ENCODE measurements at places on chromosomes 3 and 15.
A peak's percentile ranks its signal among the peaks of the same experiment; 100 is the strongest.

- no peak for DNase-seq
Measured at GRCh38 chr3:70981231-70981880, 602.2 kb downstream of the FOXP1 start.

DNA sequence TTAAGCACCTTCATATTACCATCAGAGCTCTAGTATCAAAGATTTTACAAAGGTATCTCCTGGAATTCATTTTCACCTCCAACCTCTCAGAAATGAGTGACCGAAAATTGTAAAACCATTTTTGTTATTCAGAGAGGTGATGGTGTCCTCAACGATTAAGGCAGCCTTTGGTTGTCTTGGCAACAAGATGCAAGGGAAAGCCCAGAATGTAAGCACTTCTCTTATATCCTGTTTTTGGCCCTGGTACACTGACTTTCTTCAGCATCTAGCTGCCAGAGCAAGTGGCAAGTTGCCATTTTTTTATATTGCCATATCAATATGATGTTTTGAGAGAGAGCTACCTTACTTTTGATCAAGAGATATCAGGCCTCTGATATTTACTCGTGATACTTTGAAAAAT is 384.9 kb upstream of the NECTIN3 start:
- DNase-seq, result no peak

DNA sequence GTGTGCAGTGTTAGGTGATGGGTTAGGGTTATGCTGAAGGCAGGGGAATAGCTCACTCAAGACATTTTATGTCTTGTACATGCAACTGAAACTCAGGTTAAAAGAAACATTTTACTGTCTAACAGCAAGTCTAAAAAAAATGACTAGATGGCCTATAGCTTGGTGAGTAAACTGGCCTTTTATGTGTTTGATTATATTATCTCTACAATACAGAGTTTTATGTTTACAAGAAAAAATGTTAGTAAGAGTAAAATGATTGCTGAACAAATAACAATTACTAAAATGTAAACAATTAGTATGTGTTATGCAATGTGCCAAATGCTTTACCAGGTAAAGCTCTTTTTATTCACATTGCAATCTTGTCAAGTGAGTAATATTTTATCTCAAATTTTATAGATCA is 1039.6 kb downstream of the ROBO2 start:
- no peak for DNase-seq

DNA sequence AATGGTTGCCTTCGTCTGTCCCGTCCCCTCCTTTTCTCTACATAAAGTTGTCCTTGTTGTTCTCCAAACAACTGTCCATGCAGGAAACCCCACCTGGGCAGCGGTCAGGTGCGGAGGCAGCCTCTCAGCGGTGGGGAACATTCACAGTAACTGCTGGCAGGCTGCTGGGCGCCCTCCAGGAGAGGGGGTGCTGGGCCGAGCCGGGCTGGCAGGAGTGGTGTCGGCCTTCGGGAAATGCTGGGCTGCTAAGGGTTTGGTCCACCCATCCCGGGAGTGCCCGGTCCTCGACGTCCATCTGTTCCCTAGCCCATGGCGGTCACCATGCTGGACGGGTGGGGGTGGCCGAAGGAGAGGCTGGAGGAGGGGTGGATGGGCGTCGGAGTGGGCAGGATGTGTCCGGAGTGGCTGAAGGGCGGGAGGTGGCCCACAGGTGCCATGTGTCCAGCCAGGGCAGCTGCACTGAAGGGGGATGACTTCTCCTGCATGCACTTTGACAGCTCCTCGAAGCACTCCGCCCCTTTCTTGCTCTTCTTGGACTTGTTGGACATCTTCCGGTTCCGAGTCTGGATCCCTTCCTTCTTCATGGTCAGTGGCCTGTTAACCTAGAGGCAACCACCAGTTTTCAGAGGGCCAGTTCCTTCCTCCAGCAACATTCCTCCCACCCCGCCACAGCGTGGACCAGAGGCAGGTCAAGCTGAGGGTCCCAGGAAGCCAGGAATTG is 12.1 kb downstream of the GATA2 start:
- no peak for DNase-seq

GRCh38 chr3:26291840-26292239 is 330.7 kb upstream of the LRRC3B start:
- no peak for DNase-seq

- peak; percentile 70 for DNase-seq
Measured at GRCh38 chr3:177835008-177835407, 637.7 kb upstream of the TBL1XR1 start.

DNA sequence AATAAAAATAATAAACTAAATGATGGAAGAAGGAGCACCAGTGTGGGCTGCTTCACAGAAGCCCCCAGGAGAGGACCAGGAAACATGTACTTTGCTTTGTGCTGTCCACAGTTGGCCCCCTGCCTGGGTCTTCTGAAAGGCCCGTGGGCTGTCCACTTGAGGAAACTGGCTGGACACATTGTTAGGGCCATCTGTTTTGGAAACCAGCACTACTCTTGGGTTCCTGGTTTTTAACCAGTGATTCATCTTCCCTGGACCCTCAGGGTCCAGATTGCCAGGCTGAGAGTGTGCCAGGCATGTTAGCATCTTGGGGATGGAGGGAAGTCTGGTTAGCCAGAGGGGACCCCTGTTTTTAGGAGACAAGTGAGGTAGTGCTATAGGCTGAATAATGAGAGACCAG is 297.2 kb upstream of the C2CD4B start:
- DNase-seq, result no peak

DNA sequence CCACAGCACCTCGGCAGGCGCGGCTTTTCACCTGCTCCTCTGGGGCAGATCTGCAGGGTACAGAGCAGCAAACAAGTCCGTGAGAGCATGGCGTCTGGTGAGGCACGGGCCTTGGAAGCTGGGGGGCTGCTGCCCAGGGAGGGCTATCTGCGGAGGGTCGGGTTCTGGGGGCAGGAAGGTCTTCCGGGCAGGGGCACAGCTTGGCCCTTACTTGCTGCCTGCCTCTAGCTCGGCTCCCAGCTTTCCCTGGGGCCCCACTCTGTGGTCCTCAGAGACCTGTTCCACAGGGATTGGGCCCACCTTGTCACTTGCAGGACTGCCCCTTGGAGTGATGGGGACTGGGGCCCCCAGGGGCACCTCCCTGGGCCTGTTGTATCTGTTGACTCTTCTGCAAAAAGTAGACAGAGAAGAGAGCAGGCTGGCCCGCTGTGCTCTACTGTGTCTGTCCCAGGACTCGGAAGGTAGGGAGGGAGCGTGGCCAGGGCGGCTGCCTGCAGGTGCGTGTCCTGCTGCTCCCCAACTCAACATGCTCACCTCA is 84.1 kb downstream of the TBC1D2B start:
- no peak for DNase-seq

DNA sequence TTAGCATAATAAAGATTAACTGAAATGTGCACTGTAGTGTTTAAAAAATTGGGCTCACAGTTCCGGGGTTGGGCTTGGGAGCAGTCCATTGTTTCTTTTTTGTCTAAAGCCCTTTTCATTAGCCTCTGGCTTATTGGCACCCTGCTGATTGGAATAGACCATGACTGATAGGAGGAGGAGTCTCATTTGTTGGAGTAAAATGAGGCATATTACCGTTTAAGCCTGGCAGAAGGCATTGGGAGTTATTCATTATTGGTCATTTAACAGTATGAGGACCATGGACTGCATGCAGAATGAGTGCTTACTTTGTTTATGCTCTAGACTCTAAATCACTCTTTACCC is 139.0 kb upstream of the CGNL1 start:
- peak; percentile 61 for DNase-seq

DNA sequence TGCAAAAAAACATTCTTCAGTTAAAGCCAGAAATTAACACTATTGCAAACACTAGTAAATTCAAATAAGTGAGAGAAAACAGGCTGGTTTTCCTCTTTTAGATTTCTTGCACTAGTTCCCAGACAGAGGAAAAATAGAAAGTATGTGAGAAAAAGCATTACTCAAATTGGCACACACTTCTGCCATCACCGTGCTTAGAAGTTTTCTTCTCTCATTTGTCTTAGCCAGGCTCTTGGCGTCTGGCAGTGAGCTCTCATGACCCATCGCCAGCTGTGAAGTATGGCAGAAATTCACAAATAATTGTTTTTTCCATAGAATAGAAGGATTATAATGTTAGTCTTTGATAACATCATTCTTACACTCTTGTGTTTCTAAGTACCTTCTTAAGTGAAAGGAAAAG is 515.9 kb downstream of the GBE1 start:
- no peak for DNase-seq

GRCh38 chr3:189076449-189076848 is 95.3 kb upstream of the TPRG1 start:
- no peak for DNase-seq

GRCh38 chr15:64429448-64429847 is 30.9 kb upstream of the ZNF609 start:
- no peak for DNase-seq

GRCh38 chr3:193742628-193743027 is 149.6 kb downstream of the OPA1 start:
- no peak for DNase-seq

GRCh38 chr15:59379531-59379930 is 6.9 kb upstream of the MYO1E start:
- DNase-seq, result no peak

- no peak for DNase-seq
Measured at GRCh38 chr3:186208296-186208989, 99.6 kb upstream of the ETV5 start.

- DNase-seq, result no peak
Measured at GRCh38 chr3:72721683-72722381, 126.4 kb downstream of the SHQ1 start.

- DNase-seq, result peak; percentile 73
Measured at GRCh38 chr3:77038468-77038929, 1.4 kb upstream of the ROBO2 start.

DNA sequence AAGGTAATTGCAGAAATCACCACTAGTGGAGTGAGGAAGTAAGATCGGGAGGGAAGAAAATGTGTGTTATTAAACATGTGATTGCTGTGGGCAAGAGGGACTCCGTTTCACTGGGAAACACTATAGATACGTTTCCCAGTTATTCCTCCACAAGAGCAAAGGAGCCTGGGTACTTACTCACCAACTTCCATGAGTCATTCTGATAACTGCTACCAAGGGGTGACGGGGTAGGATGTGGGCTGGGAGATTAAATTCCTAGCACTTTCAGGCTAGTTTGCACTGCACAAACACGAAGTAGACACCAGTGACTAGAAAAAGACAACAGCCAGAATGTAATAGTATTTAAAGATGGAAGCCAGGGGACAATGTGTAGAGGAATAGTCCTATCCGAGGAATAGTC is 812.9 kb upstream of the CFAP20DC start:
- DNase-seq, result no peak

- no peak for DNase-seq
Measured at GRCh38 chr15:70095408-70096214, 2.1 kb downstream of the TLE3 start.

DNA sequence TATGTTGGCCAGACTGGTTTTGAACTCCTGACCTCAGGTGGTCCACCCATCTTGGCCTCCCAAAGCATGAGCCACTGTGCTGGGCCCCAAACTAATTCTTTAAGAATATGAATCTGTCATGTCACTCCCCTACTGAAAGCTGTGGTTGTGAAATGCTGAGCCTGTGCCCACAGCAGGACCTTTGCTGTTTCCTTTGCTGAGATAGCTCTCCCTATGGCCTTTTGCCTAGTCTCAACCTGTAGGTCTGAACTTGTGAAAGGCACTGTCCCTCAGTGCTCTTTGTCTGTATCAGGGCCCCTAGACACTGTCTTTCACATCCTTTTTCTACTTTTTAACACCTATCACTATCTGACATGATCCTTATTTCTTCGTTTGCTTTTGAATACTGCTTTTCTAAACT is 62.7 kb upstream of the CCR4 start:
- DNase-seq, result no peak

GRCh38 chr3:12287727-12288181 is 1.1 kb upstream of the PPARG start:
- no peak for DNase-seq

DNA sequence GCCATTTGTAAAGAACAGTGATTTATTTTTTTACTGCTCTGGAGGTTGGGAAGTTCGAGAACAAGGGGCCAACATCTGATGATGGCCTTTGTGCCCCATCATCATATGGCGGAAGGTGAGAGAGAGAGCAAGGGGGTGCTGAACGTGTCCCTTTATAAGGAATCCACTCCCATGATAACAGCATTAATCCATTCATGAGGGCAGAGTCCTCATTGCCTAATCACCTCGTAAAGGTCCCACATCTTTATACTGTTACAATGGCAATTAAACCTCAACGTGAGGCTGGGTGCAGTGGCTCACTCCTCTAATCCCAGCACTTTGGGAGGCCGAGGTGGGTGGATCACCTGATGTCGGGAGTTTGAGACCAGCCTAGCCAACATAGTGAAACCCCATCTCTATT is 8.3 kb downstream of the IL12A start:
- DNase-seq, result no peak

DNA sequence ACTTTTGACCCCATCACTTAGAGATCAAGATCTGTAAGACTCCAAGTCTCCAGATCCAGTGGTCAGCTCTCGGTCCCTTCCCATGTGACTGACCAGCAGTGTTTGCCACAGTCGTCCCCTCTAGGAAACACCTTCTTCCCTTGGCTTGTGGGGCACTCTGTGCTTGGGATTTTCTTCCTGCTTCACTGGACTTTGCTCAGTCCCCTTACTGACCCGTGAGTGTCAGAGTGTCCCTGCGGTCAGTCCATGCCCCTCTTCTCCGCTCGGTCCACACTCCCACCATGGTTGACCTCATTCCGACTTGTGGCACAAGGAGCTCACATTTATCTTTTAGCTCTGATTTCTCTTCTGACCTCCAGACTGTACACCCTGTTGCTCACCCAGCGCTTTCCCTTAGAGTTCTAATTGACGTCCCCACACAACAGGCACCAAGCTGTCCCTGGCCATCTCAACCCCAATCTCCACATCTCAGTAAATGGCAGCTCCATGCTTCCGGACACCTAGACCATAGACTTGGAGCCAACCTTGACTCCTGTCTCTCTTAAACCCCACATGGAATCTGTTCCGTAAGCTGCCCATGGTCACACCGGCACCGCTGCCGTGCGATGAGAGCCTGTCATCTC is 67.9 kb downstream of the APBA2 start:
- no peak for DNase-seq

GRCh38 chr3:102258666-102259227 is 176.1 kb upstream of the ZPLD1 start:
- DNase-seq, result peak; percentile 68

GRCh38 chr3:153973722-153974265 is 147.4 kb upstream of the ARHGEF26 start:
- no peak for DNase-seq

DNA sequence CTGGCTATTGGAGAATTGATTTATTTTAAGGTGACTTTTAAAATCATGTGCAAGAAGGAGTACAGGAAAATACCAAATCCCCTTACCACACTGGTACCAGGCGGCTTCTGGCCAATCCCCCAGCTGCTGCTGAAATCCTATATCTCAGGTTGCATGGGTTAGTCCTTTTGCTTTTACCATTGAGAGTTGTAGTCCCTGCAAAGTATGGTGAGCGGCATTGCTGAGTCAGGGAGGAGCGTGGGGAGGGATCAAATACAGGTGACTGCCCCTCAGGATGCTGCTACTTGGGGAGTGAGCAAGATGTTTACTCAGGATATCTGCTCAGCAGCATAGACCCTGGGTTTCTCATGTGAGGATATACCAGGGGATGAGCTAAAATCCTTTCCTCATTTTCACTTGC is 131.9 kb upstream of the STAC start:
- no peak for DNase-seq

Measured in foreskin melanocyte (primary cell).